ENCODE measurements at places on chromosomes 4 and X. TPM values are rescaled to one million over a fixed set of nuclear protein-coding genes. Genes with fewer than 3 reads are reported as not detected.
A peak's percentile ranks its signal among the peaks of the same experiment; 100 is the strongest.

The XAGE2 gene
- not detected for total RNA-seq

The CXorf49 gene
- total RNA-seq = not detected

The FOXO4 gene
- 19.9 TPM for total RNA-seq

DNA sequence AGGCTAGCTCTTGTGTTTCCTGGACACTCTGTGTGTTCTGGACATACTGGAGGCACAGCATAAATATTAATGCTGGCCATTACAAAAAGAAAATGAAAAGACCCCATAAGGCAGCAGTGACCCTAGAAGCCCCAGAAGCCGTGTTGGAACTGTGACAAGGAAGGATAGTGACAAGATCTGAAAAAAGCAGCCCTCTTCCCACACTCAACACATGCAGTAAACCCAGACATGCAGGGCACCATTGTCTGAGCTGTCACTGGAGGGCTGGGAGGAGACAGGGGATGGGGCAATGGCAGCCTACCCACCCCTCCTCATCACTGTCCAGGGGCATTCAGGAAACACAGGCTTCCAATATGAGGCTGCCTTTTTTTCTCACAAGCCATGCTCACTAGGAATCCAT is 6.5 kb downstream of the TRIM2 start:
- no peak for ATAC-seq

The LAGE3 gene
- 16.3 TPM for total RNA-seq

GRCh38 chr4:121408-122084 is 2.8 kb upstream of the ZNF718 start:
- no peak for ATAC-seq

The IRF2 gene
- 36.4 TPM for total RNA-seq

The PLCXD1 gene
- 8.8 TPM for total RNA-seq

GRCh38 chrX:69018416-69019072 is 146.7 kb downstream of the PJA1 start:
- peak; percentile 15 for ATAC-seq

GRCh38 chrX:40871385-40872082 is 136.2 kb upstream of the MED14 start:
- ATAC-seq = no peak

- ATAC-seq = no peak
Observed at GRCh38 chrX:45768666-45769236, 568.1 kb upstream of the DIPK2B start.

DNA sequence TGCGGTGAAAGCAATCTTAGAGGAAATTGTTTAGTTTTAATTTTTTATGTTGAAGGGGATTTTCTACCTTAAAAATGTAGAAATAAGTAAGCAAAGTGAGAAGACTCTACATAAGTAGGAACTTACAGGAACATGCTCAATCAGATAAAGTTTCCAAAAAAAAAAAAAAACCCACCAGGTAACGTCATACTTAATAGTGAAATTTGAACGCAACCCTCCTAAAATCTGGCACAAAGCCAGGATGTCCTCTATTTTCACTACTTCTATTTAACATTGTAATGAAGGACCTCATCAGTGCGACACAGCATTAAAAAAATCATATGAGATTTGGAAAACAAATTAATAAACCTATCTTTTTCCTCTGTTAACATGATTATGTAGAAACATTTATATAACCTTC is 135.0 kb upstream of the FAT4 start:
- no peak for ATAC-seq

DNA sequence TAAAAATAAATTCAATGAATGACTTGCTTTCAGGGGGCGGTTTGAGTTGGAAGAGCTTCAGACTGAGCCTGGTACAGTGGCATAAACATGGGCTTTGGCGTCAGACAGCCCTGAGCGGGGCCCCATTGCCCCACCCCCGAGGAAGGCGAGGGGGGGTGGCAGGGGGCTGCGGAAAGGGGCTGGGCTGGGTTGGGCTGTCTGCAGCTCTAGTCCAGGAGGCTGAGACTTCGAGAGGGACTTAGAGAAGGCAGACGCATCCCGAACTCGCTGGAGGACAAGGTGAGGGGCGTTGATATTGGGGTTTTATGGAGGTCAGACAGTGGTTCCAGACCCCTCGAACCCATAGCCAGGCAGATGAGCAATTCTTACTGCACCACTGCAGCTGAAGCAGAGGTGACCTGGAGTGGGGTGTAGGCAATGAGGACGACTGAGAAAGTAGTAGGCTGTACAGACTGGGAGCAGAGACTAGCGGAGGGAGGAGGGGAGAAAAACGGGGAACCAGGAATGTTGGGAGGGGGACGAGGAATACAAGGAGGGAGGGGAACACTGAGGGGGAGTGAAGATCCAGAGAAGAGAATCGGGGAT is at the start of gene MAGED2:
Gene MAGED2 (plus strand): TSS at position 222 of the 585 bp plus-strand sequence. CDS start 1,587 bp downstream, outside the sequence.
- ATAC-seq = peak; percentile 48

- ATAC-seq = no peak
Observed at GRCh38 chr4:25440478-25441030, 63.5 kb downstream of the ANAPC4 start.

The MAGEA2 gene
- not detected for total RNA-seq

DNA sequence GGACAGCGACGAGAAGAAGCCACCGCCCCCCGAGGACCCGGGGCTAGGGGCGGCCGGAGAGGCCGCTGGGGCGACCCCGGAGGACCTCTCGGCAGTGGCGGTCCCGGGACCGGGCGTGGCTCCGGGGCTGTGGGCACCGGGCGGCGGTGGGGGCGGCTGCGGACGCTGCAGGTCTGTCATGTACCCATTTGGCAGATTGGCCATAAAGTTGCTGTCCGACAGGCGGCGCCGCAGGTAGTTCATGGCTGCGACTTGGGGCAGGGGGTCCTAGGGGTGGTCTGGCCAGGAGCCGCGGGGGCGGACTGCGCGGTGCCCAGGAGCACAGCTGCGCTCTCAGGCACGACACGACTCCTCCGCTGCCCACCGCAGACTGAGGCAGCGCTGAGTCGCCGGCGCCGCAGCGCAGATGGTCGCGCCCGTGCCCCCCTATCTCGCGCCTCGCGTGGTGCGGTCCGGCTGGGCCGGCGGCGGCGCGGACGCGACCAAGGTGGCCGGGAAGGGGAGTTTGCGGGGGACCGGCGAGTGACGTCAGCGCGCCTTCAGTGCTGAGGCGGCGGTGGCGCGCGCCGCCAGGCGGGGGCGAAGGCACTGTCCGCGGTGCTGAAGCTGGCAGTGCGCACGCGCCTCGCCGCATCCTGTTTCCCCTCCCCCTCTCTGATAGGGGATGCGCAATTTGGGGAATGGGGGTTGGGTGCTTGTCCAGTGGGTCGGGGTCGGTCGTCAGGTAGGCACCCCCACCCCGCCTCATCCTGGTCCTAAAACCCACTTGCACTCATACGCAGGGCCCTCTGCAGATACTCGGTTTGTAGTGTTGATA is at the start of gene SYN1:
Gene SYN1 (minus strand): TSS at position 372 of the 817 bp plus-strand sequence. CDS start 129 bp downstream, at position 243.
- ATAC-seq = peak; percentile 85

DNA sequence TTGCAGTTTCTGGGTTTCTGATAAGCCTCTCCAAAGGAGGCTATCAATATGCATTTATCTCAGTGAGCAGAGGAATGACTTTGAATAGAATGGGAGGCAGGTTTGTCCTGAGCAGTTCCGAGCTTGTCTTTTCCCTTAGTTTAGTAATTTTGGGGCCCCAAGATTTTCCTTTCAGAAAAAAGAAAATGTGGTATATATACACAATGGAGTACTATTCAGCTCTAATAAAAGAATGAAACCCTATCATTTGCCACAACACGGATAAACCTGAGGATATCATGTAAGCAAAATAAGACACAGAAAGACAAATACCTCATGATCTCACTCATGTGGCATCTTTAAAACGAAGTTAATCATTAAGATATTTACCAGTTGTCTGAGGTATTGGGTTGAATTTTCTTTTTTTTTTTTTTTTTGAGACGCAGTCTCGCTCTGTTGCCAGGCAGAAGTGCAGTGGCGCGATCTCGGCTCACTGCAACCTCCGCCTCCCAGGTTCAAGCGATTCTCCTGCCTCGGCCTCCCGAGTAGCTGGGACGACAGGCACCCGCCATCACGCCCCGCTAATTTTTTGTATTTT is 540 bp downstream of the ZNF721 start:
- peak; percentile 17 for ATAC-seq

The KCNE5 gene
- 0.42 TPM for total RNA-seq

DNA sequence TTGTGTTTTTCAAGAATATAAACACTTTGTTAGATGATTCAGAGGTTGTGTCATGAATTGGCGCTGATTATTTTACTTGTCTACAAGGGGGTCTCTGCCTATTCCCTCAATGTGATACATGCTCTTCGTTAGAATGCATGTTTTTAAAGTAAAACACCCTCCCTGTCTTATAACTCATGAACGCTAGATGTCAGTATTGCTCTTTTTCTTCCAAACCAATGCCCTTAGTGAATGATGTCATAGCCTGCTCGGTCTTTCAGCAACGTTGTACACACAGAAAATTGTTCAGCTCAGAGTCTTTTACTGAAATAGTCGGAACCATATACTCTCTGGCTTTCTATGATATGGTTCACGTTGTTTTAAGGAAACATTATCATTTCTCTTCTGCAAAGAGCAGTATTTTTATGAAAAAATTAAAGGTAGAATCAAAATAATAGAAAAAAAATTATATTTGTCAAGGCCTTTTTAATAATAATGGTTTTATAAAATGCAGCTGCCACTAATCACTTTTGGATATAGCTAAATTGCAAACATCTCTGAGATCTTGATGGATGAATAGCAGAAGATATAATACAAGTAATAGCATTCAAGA is 292.9 kb downstream of the TLL1 start:
- ATAC-seq = peak; percentile 65

The RPS6KA6 gene
- 4.4 TPM for total RNA-seq

GRCh38 chr4:26885912-26886274 is 25.3 kb downstream of the STIM2 start:
- ATAC-seq = no peak

The GLRA3 gene
- not detected for total RNA-seq

DNA sequence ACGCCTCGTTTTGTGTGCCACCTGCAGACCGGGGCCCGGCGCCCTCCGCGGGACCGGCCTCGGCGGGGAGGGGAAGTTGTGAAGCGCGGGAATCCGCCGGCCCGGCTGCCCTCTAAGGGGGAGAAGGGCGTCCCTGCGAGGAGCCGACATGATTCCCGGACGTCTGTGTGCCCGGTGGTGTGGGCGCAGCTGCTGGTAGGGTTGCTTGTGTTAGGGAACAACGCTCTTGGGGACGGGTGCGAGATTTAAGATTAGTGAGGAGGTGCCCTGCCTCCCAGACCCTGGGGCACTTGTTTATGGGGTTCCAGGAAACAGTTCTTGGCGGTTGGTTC is 627 bp downstream of the CDKN2AIP start:
- peak; percentile 4 for ATAC-seq

DNA sequence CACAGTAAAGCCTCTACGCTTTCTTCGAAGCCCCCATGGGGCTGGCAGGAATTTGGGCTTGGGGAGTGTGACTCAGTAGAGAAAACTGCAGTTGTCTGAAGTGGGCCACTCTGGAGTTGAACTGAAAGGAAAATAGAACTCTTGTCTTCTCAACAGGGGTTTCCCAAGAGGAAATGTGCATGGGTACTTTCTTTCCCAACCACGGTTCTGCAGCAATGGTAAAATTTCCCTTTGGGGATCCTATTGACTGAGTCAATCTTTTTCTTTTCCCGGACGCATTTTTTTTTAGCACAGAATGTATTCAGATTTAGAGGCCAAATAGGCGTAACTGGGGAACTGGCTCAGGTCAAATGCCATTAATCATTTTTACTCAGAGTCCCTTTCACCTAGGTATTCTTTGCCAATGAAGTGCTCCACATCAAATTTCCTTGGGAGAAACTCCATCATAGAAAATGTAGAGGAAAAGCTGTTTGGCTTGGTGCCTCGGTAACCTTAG is 269.3 kb downstream of the STIM2 start:
- ATAC-seq = no peak

DNA sequence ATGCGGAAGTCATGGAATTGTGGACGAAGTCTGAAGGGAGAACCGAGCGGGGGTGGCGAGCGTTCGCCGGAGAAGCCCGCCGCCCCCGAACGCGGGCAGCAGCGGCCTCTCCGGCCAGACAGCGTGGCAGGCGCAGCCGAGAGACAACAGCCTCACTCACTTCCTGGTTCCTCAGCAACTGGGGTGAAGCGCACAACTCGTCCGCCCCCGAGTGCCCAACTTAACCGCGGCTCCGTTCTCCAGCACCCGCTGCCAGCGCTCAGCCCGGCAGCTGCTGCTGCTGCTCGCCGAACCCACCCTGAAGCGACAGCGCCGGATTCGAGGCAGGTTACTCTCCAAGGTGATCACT is 68.0 kb downstream of the NOCT start:
- ATAC-seq = peak; percentile 42

The DCX gene
- total RNA-seq = under 0.01 TPM

DNA sequence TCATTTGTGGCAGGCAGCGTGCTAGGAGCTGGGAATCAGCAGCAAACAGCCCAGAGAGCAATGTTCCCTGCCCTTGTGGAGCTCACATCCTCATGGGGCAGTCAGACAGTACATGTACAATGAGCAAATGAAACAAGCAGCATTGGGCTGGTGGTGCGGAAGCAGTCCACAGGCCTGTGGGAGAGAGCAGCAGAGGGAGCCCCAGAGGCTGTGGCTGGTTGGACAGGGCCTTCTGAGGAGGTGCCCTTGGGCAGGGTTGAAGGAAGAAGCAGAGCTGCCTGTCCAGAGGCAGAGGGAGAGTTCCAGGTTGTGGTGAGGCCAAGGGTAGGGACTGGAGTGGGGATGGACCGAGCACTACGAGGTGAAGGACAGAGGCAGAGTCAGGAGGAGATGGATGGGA is 22.5 kb downstream of the MMGT1 start:
- ATAC-seq = no peak

- no peak for ATAC-seq
Observed at GRCh38 chrX:13028871-13029636, 15.4 kb downstream of the FAM9C start.

The BST1 gene
- total RNA-seq = 9.3 TPM

DNA sequence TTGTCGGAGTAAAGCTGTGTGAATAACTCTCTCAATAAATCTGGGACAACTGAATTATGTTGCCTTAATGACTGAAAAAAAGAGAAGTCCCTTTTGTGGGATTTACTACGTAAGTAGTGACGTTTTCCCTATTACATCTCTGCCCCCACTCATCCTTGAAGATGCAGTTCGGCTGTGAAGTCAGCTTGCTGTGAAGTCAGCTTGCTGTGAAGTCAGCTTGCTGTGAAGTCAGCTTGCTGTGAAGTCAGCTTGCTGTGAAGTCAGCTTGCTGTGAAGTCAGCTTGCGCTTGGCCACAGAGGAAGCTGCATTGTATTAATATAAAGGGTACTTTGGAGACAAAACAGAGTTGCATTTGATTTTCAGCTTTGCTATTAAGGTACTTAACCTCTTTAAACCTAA is 8.0 kb upstream of the VAMP7 start:
- no peak for ATAC-seq

- no peak for ATAC-seq
Observed at GRCh38 chrX:74423289-74423998, 2.2 kb downstream of the SLC16A2 start.

The MAGEC1 gene
- not detected for total RNA-seq

GRCh38 chrX:93468075-93468474 is 205.3 kb downstream of the NAP1L3 start:
- no peak for ATAC-seq

The SULT1B1 gene
- 0.81 TPM for total RNA-seq

- ATAC-seq = no peak
Observed at GRCh38 chrX:74519870-74520269, 94.6 kb downstream of the RLIM start.

The NAP1L5 gene
- total RNA-seq = 4.0 TPM

All from gastroesophageal sphincter (tissue), 4 donors.